Smooth muscle cell of the pulmonary artery (primary cell): ENCODE measurements at places on chromosomes 13 and 19. TPM values are rescaled to one million over a fixed set of nuclear protein-coding genes. Genes with fewer than 3 reads are reported as not detected.

The LRRC25 gene
- total RNA-seq, result 0.07 TPM in 2 replicates

The ZNF507 gene
- 14.3 and 14.6 TPM in 2 replicates for total RNA-seq

The SLC46A3 gene
- total RNA-seq, result 4.8 and 8.3 TPM in 2 replicates

The APOE gene
- 2.0 and 165 TPM in 2 replicates for total RNA-seq

The EMC10 gene
- total RNA-seq, result 84.3 and 87.3 TPM in 2 replicates

The URI1 gene
- total RNA-seq, result 56.8 and 58.5 TPM in 2 replicates

The CEACAM4 gene
- total RNA-seq, result not detected in 2 replicates

The ZNF677 gene
- 14.7 and 14.8 TPM in 2 replicates for total RNA-seq

The ZNF541 gene
- 0.07 and 0.17 TPM in 2 replicates for total RNA-seq

The IL12RB1 gene
- total RNA-seq, result 0.33 and 0.36 TPM in 2 replicates

The LRP3 gene
- total RNA-seq, result 45.4 and 49.3 TPM in 2 replicates

The EBI3 gene
- total RNA-seq, result 0.10 TPM in 1 of 2 replicates, not detected in the other

The COL4A1 gene
- 1,079 and 2,000 TPM in 2 replicates for total RNA-seq

The ESD gene
- total RNA-seq, result 94.3 and 103 TPM in 2 replicates

The RPS28 gene
- 510 and 600 TPM in 2 replicates for total RNA-seq

The ZNF568 gene
- total RNA-seq, result 14.8 and 16.2 TPM in 2 replicates

The ZNF738 gene
- total RNA-seq, result 2.6 and 3.1 TPM in 2 replicates

The RNF225 gene
- total RNA-seq, result 0.13 TPM in 1 of 2 replicates, not detected in the other

The SMIM44 gene
- not detected in 2 replicates for total RNA-seq

The SBK3 gene
- total RNA-seq, result 0.07 TPM in 2 replicates

The MAMSTR gene
- total RNA-seq, result 0.65 and 0.69 TPM in 2 replicates

The TUBA3C gene
- not detected in 2 replicates for total RNA-seq

The PDX1 gene
- total RNA-seq, result not detected in 2 replicates

The SERPINE3 gene
- not detected in 2 replicates for total RNA-seq

The ANKLE1 gene
- 0.40 and 0.52 TPM in 2 replicates for total RNA-seq

The ZSCAN22 gene
- 3.0 and 4.2 TPM in 2 replicates for total RNA-seq

The CHST8 gene
- total RNA-seq, result not detected in 2 replicates

The ZNF175 gene
- 8.9 and 9.1 TPM in 2 replicates for total RNA-seq

The C3 gene
- total RNA-seq, result 62.9 and 313 TPM in 2 replicates

The ZNF285 gene
- total RNA-seq, result 3.8 and 4.8 TPM in 2 replicates

The FAM216B gene
- total RNA-seq, result not detected in 2 replicates

The ANGPTL8 gene
- total RNA-seq, result not detected in 2 replicates

The ZNF443 gene
- total RNA-seq, result 1.5 and 2.0 TPM in 2 replicates
